ENCODE measurements at places on chromosomes 2 and 18.

- no peak for DNase-seq
Observed at GRCh38 chr2:111930875-111931274, 32.5 kb downstream of the MERTK start.

DNA sequence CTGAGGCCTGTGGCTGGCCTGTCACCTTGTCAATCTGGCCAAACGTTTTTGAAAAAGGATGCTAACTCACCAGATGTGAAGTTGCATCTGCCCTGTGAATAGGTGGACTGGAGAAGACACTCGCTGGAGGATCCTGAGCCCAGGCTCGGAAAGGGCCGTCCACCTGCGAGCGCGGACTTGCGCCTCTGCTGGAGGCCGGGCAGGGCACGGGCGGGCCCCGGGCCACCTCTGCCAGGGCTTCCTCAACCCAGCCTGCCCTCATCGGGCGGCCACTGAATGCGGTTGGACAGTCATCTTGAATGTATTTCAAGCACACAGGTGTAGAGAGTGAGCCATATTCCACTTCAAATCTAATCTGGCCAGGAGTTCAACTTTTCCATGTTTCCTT is 83.9 kb downstream of the FAM210A start:
- no peak for DNase-seq

DNA sequence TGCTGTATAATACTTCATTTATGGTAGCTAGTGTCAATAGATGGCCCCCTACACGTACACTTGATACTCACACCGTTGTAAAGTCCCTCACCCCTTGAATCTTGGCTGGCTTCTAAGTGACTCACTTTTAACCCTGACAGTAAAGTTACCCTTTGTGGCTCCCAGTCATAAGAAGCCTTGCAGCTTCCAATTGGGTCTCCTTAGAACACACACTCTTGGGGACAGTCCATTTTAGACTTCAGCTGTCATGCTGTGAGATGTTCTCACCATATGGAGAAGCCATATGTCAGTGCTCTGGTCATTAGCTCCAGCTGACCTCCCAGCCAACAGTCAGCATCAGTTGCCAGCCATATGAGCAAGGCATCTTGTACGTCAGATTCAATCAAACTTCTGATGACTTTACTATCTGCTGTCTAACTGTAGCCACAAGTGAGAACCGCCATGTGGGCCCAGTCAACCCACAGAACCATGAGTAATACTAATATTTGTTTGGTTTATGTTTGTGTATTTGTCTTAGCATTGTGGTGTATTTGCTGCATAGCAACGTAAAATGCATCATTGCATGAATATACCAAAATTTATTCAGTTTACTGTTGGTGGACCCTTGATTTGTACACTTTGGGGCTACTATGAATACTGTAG is 68.3 kb downstream of the PTPN4 start:
- DNase-seq: no peak

DNA sequence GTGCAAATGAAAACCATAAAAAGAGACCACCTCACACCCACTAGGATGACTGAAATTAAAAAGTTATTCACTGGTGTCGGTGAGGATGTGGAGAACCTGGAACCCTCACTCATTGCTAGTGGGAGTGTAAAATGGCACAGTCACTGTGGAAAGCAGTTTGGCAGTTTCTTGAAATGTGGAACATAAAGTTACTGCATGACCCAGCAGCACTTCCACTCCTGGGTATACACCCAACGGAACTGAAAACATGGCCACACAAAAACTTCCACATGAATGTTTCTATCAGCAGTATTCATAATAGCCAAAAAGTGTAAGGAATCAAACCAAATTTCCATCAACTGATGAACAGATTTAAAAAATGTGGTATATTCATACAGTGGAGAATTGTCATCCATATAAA is 65.1 kb upstream of the SLC66A3 start:
- DNase-seq: no peak

DNA sequence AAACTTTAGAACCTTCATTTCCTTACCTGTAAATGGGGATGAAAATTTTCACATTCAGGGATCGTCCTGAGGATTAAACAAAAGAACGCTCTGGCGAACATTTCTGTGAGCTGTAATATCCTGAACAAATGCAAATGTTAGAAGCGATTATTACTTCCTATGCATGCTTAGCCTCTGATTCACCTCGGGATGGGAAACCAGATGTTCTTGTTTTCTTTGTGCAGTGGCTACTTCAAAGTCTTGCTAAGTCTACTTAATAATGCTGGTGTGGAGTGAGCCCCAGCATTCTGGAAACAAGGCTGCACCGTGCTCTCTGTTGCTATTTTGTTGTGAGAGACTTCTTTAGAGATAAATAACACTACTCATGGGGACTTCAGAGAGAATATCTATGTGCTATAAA is 119.1 kb upstream of the PELI1 start:
- DNase-seq: no peak

GRCh38 chr2:176852667-176853066 is 359.9 kb upstream of the HNRNPA3 start:
- DNase-seq: no peak

DNA sequence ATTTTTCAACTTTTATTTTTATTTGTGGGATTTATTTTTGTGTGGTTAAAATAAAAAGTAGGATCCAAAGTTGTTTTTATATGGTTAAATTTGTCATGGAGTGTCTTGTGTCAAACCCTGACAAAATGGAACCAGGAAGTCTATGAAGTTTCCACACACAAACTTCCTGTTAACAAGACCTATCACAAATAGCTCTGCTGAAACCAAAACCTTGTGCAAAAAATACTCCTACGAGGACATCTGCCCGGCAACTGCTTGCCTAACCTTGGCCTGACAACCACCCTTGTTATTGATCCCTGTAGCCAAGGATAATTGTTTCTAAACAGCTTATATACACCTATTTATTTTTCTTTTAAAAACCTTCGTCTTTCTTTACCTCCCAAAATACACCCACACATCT is 389.6 kb downstream of the TRIB2 start:
- no peak for DNase-seq

GRCh38 chr18:9690418-9691188 is 17.5 kb upstream of the RAB31 start:
- no peak for DNase-seq

DNA sequence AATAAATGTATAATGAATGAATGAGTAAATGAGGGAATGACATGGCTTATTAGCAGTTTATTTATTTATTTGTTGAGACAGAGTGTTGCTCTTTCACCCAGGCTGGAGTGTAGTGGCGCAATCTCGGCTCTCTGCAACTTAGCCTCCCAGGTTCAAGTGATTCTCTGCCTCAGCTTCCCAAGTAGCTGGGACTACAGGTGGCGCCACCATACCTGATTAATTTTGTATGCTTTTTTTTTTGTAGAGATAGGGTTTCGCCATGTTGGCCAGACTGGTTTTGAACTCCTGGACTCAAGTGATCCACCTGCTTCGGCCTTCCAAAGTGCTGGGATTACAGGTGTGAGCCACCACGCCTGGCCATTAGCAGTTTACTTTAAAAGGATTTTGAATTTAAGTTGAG is 100.3 kb upstream of the CAVIN2 start:
- DNase-seq: no peak

- no peak for DNase-seq
Observed at GRCh38 chr18:8825273-8825672, 119.9 kb downstream of the MTCL1 start.

DNA sequence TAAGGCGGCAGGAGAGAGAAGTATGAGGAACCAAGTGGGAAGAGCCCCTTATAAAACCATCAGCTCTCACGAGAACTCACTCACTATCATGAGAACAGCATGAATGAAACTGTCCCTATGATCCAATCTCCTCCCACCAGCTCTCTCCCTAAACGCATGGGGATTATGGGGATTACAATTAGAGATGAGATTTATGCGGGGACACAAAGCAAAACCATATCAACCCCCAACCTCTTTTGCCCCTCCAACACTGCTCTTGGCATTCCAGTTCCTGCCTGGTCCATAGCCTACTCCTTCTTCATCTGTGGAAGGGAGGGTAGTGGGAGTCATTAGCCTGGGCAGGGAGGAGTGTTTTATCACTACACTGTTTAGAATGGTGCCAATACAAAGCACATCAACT is 1.4 kb upstream of the EHD3 start:
- DNase-seq: no peak

GRCh38 chr2:63048367-63049171 is 2.1 kb upstream of the OTX1 start:
- DNase-seq: peak; percentile 52

DNA sequence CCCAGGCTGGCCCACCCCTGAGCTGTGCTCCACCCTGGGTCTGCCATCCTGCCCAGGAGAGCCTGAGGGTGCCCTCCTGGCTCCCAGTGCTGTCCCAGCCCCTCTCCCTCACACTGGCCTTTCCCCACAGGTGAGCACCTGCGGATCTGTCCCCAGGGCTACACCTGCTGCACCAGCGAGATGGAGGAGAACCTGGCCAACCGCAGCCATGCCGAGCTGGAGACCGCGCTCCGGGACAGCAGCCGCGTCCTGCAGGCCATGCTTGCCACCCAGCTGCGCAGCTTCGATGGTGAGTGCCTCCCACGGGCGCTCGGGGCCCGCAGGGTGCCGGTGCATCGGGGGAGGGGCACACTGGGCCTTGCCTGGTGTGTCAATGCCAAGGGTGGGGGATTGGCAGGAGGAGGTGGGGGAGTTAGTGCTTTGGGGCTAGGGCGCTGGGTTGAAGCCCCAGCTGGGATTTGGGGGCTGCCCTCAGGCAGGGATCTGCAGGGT is 23.5 kb downstream of the GPC1 start:
- no peak for DNase-seq

DNA sequence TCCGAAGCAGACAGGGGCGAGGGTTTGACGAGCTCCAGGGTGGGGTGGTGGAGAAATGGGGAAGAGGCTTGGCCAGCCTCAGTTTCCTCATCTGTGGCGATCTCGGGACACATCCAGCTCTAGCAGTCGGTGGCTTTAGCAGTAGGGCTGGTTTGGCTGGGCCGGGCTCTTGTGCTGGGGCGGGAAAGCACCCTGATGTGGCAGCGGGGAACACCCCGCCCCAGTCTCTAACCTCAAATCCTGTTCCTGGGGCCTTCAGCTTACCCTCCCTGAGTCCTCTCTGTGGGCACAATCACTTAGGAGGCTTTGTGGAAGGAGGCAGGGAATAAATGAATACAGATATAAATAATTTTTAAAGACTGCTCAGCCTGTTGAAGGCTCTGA is 26.5 kb upstream of the MCFD2 start:
- no peak for DNase-seq

DNA sequence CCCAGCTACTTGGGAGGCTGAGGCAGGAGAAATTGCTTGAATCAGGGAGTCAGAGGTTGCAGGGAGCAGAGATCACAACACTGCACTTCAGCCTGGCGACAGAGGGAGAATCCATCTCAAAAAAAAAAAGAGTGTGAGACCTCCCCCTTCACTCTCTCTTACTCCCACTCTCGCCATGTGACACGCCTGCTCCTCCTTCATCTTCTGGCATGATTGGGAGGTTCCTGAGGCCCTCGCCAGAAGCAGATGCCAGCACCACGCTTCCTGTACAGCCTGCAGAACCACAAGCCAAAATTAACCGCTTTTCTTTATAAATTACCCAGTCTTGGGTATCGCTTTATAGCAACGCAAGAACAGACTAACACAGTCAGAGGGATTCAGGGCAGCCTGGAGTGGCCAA is 66.3 kb upstream of the CREB1 start:
- no peak for DNase-seq

GRCh38 chr2:31735716-31736115 is 155.0 kb upstream of the SRD5A2 start:
- no peak for DNase-seq

DNA sequence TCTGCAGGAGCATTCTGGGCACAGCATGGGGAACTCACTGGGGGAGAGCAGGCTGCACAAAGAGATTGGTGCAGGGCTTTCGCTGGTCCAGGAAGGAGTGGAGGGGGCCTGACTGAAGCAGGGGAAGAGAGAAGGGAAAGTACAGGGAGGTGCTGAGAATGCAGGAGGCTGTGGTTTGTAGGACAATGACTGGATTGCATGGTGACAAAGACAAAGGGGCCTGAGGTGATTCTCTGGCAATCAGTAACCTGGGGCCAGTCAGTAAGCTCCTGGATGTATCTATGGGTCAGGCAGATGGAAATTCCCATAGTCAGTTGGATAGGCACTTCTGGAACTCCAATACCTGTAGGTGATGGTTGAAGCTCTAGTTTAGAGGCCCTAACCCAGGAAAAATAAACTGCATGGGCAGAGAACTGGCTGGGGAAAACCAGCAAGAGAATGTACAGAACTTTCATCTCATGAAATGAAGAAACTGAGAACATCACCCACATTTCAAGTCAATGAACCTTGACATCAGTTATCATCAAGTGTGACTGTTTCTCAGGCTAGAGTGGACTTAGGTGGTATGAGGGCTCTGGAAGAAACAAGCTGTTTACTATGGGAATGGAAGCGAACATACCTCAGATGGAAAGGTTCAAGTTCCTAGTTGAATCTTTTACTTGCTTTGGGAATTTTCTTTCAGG is 193.2 kb downstream of the TPGS2 start:
- no peak for DNase-seq

DNA sequence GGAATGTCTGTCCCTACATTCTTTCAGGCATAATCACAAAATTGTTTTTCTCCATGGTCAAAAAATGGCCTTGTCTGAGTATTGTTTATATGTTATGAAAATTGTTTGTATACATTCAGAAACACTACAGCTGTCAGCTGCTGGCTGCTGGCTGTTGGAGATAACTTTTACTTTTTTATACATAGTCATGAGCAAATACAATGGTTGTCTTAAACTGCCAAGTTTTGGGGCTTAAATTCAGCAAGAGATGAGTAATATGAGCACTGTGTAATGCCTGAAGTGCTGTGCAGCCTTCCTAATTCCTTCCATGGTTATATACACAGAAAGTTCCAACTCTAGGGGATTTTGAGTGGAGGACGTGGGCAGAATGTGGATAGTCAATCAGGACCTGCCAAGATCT is 168.9 kb upstream of the RMP24 start:
- no peak for DNase-seq

GRCh38 chr2:103169861-103170260 is 408.0 kb downstream of the TMEM182 start:
- no peak for DNase-seq

GRCh38 chr18:26703170-26703930 is 155.0 kb upstream of the KCTD1 start:
- no peak for DNase-seq
